Kasumi-1 (cell line): ENCODE measurements at places on chromosomes 4 and X.
A peak's percentile ranks its signal among the peaks of the same experiment; 100 is the strongest.

- DNase-seq = no peak
Measured at GRCh38 chrX:148905400-148905799, 405.0 kb downstream of the AFF2 start.

DNA sequence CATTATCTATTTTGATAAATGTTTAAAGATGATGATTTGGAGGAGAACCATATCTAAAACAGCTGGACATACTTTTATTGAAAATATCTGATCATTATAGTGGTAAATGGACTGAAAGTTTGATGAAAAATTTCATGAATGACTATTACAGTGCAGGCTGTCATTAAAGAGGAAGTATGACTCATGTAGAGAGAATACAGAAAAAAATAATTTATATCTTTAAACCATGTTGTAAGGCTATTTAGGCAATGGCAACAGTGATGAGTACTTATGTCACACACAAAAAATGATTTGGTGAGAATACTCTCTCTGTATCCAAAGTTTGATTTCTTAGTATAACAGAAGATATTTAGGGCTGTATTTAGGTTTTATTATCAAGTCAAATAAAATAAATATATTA is 3.9 kb upstream of the GLRB start:
- peak; percentile 44 for DNase-seq

- no peak for DNase-seq
Measured at GRCh38 chrX:124651031-124651430, 304.7 kb downstream of the SH2D1A start.

- no peak for DNase-seq
Measured at GRCh38 chr4:77922158-77923094, 59.8 kb downstream of the MRPL1 start.

GRCh38 chr4:183330841-183331240 is 8.6 kb upstream of the CLDN24 start:
- no peak for DNase-seq

GRCh38 chrX:134545510-134545909 is 85.5 kb downstream of the HPRT1 start:
- no peak for DNase-seq

DNA sequence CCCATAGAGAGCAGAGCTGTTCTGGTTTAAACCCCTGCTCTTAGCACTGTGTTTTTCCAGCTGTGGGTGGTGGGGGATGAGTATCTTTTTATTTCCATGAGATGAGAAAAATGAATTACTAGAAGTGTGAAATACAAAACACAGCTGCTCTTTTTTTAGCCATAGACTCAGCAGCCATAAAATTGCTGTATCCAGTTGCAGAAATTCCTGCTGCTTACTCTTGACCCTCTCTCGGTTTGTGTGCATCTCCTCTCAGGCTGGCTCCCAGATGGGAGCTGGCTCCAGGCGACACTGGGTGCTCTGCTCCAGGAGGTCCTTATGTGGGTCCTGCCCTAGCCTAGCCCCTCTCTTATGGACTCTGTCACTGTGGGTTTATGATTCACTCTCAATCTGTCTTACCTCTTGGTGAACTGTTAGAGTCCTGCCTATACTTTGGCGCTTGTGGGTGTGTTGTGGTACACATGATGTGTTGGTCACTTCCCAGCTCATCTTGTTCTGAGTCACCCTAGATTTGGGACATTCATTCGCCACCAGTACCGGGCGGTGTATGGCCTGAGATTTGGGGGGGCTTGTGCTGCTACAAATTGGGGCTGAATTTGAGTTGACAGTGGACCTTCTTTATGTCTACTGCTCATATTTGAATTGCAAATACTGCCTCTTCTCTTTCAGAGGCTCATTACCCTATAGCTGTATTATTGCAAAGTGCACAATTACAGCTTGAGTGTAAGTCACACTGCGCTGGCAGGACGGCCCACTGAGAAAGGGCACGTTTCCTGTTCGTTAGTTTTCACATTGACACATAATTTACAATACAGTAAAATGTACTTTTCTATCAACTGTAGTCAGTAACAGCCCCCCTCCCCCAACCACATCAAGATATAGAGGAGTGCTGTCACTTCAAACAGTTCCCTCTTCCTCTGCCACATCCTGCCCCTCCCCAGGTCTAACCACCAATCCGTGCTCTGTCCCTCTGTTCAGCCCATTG is 46.9 kb upstream of the MSANTD1 start:
- DNase-seq = peak; percentile 61
